ENCODE measurements at places on chromosomes 7 and 10. TPM values are rescaled to one million over a fixed set of nuclear protein-coding genes. Genes with fewer than 3 reads are reported as not detected.
A peak's percentile ranks its signal among the peaks of the same experiment; 100 is the strongest.

NUTM2E gene
- total RNA-seq = not detected

- H3K27me3 ChIP-seq = no peaks in the 10 kb centered on the region
- no peaks in the 10 kb centered on the region for H3K36me3 ChIP-seq
- DNase-seq = peak; percentile 86
- H3K4me1 ChIP-seq = peaks cover 41% of the 10 kb centered on the region
- peak overlapping the region; percentile 67 for H3K27ac ChIP-seq
Observed at GRCh38 chr7:22723181-22723601, 3.8 kb upstream of the IL6 start.

DNA sequence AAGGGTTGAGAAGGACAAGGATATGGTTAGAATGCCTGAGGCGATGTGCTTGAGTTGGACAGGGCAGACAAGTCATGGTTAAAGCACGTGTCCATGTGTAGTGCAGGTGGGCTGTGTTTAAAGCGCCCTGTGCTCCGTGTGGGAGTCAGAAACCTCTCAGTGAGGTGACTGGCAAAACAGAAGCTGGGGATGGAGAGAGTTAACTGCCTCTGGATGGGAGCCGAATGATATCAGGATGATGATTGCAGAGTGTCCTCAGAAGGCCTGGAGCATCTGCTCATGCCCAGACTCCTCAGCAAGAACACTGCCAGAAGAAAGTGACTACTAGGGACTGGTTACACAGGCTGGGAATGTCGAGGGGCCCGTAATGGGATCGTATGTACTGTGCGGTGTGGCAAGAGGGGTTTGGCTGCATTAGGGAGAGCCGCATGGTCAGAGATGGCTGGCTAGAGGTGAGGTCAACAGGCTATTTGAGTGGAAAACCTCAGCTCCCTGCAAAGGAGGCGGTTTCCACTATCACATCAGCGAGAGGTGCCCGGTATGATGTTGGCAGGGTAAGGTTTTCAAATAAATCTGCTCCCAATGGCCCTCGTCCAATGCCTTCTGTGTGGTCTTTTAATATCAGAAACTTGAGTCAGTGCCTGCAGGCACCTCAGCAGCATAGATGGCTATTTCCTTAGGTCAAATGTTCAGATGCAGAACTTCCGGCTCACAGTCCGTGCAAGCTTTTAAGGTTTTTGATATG is 26.1 kb upstream of the MRC1 start:
- H3K36me3 ChIP-seq = no peaks in the 10 kb centered on the region
- no peak overlapping the region for H3K27ac ChIP-seq
- peaks cover 7% of the 10 kb centered on the region for H3K4me1 ChIP-seq
- H3K4me3 ChIP-seq = no peak overlapping the region

GRCh38 chr10:47277352-47278151 is 22.4 kb upstream of the GDF10 start:
- no peaks in the 10 kb centered on the region for H3K4me1 ChIP-seq
- no peak overlapping the region for H3K4me3 ChIP-seq
- H3K36me3 ChIP-seq = no peaks in the 10 kb centered on the region
- H3K27me3 ChIP-seq = no peaks in the 10 kb centered on the region
- DNase-seq = no peak

- H3K27ac ChIP-seq = no peak overlapping the region
- H3K27me3 ChIP-seq = no peaks in the 10 kb centered on the region
- no peak overlapping the region for H3K4me3 ChIP-seq
- no peaks in the 10 kb centered on the region for H3K4me1 ChIP-seq
Observed at GRCh38 chr10:133061296-133062038, 26.3 kb upstream of the ADGRA1 start.

BAZ1B gene
- 55.7 TPM for total RNA-seq

DNA sequence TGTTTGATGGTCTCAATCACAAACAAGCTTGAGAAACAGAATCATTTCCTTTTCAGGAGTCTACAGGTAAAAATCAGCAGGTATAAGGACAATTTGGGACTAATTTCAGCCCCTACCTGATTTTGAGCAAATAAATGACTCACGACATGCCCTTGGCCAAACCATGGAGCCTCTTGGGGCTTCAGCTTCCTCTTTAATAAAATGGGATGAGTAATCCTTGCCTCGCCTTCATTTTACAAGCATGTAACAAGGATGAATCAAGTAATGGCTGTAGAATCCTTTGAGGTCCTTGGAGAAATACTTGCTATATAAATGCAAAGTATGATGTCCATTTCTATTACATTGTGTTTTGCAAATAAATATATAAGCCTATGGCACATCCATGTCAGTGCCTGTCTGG is 212.8 kb upstream of the PODXL start:
- H3K27ac ChIP-seq = no peak overlapping the region
- H3K4me3 ChIP-seq = no peak overlapping the region
- no peaks in the 10 kb centered on the region for H3K36me3 ChIP-seq
- DNase-seq = no peak

IL6 gene
- 6.5 TPM for total RNA-seq

ZMIZ1 gene
- total RNA-seq = 84.7 TPM

ADAM22 gene
- 4.3 TPM for total RNA-seq

GRCh38 chr10:128972036-128972405 is 495.0 kb upstream of the MGMT start:
- no peaks in the 10 kb centered on the region for H3K36me3 ChIP-seq
- no peak for DNase-seq
- no peaks in the 10 kb centered on the region for H3K27me3 ChIP-seq
- no peak overlapping the region for H3K4me3 ChIP-seq
- H3K27ac ChIP-seq = no peak overlapping the region

GRCh38 chr10:133185421-133185820 is 25.4 kb downstream of the KNDC1 start:
- no peaks in the 10 kb centered on the region for H3K36me3 ChIP-seq
- H3K27ac ChIP-seq = no peak overlapping the region
- H3K4me1 ChIP-seq = no peaks in the 10 kb centered on the region
- H3K4me3 ChIP-seq = no peak overlapping the region

NCF1 gene
- total RNA-seq = 32.8 TPM

DNA sequence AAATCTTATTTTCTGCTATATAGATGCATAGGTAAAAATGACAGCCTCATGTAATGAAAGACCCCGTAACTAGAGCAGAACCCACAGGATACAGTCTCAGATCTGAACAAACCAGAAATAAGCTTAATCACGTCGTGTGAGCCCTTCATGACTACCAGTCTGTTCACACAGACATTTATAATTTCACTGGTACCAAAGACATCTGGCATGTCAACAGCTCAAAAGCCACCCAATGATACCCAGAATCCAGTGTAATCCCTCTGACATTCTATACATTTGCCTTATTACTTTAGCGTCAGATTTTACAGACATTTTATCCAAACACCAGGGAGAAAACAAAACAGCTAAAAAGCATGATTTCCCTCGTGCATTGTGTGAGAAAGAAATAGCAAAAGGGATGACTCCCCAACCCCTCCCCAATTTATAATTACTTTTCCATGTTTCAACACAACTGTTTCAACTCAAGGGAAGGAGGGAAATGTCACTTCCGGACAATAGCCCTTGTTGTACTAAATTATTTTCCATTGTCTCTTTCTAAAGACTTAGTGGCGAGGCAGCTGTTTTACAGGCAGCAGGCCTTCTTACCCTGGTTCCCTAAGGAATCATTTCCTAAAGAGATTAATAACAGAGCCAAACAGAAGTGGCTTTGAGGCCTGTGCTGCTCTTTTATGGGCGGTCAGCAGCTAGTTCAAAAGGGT is 33.2 kb downstream of the DOCK4 start:
- no peak for DNase-seq
- no peak overlapping the region for H3K4me3 ChIP-seq
- H3K27me3 ChIP-seq = no peaks in the 10 kb centered on the region
- no peaks in the 10 kb centered on the region for H3K4me1 ChIP-seq
- H3K27ac ChIP-seq = no peak overlapping the region

DNA sequence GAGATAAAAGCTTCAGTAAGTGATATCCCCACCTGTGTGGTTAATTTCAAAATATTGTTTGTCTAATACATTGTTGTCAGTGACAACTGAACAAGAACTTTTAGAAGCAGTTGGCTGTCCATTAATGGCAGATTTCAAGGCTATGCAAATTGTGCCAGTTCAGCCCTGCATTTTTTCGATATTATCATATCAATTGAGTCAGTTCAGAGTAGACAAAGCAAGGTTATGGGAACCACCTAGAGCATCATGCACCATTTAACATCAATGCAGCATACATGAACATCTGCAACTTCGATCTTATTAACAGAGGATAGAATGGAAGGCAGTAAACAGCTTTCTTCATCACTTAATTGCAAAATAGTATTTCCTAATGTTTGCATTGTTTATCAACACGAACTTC is 180.7 kb upstream of the KAT6B start:
- no peaks in the 10 kb centered on the region for H3K27me3 ChIP-seq
- no peak overlapping the region for H3K27ac ChIP-seq
- H3K4me1 ChIP-seq = no peaks in the 10 kb centered on the region
- no peaks in the 10 kb centered on the region for H3K36me3 ChIP-seq
- no peak overlapping the region for H3K4me3 ChIP-seq

DNA sequence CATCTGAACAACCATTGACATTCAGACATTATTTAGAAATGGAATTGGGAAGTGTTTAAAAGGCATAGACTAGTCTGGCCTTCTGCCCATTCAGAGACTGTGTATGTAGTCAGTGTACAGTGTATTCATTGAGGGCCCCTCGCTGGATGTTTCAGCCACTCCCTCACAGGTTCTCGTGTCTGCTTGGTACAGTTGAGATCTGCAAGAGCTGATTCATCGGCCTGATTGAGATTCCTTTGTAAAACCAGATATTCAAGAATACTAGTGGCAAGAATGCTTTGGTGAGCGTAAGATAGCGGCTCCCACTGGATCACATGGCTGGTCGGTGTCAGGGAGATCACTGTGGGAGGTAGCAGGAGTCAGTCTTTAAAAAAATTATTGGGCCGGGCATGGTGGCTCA is 119.5 kb downstream of the TCF7L2 start:
- DNase-seq = no peak
- no peak overlapping the region for H3K27ac ChIP-seq
- no peak overlapping the region for H3K4me3 ChIP-seq
- H3K4me1 ChIP-seq = peaks cover 23% of the 10 kb centered on the region
- no peaks in the 10 kb centered on the region for H3K36me3 ChIP-seq

All from upper lobe of right lung (tissue), 1 donor.